ENCODE measurements at places on chromosomes 5 and 9.

DNA sequence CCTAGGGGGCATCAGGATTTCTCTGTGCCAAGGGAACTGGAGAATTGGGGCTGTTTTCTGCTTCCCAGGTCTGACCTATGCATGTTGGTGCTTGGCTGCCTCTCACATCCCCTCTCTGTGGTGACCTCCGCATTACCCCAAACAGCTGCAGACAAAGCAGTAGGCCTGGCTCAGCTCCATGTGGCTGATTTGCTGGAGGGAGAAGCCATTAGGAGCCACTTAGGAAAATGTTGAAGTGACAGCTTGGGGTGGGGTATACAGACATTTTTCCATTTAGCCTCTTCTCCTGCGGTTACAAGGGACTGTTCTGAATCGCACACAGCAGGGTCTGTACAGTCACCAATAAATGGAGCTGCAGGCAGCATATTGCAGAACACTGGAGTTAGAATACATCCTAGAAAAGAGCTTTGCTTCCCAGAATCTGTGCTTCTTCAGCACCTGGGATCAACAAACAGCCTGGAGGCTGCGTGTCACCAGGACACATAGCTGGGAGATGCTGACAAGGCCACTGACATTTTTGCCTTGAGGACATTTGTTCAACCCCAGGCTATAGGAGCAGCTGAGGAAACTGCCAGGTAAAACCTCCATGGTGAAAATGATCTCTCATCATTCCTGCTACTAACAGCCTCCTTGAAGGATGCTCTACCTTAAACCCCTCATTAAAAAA is 335.3 kb downstream of the DIRAS2 start:
- DNase-seq = no peak

GRCh38 chr5:162550236-162550635 is 482.7 kb downstream of the GABRG2 start:
- no peak for DNase-seq

GRCh38 chr5:5316334-5316733 is 106.1 kb upstream of the ICE1 start:
- DNase-seq = no peak

GRCh38 chr9:136958898-136959850 is 7.1 kb downstream of the LCN12 start:
- DNase-seq = no peak

DNA sequence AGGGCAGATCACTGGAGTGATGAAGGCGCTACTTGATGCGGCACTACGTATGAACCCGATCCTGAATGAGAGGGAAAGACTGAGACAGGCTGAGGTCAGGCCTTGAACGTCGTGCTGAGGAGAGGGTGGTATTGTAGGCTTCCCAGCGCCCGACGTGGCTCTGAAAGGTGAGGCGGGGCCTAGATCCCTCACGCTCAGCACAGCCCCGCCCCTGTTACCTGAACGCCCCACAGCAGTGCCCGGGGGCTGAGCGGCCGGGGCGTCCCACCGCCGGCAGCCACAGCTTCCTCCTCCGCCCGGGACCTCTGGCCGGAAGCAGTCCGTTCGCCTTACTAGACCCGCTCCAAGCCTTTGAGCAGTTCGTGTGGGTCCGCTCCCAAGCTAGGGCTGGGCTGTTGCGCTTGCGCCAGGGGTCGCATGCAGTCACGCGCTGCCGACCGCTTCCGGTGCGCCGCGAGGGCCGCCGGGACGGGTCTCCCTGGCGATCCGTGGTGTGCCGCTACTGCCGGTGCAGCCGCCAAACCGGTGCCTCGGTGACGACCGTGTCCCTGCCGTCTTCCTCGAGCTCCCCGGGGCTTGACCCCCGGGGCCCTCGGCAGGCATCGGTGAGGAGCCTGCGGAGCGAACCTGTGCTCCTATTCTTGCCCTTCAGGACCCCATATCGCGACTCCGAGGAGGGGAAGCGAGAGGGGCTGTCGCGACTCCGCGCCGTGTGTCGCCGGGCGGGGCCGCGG is at the start of the genes HMGXB3 and TIGD6:
Gene HMGXB3, plus strand, starts transcription at position 484 of the 734 bp plus-strand sequence. CDS start 4,114 bp downstream, outside the sequence.
Gene TIGD6, minus strand, starts transcription at position 399 of the 734 bp plus-strand sequence. CDS start 4,306 bp downstream, outside the sequence.
- DNase-seq = peak; percentile 91

DNA sequence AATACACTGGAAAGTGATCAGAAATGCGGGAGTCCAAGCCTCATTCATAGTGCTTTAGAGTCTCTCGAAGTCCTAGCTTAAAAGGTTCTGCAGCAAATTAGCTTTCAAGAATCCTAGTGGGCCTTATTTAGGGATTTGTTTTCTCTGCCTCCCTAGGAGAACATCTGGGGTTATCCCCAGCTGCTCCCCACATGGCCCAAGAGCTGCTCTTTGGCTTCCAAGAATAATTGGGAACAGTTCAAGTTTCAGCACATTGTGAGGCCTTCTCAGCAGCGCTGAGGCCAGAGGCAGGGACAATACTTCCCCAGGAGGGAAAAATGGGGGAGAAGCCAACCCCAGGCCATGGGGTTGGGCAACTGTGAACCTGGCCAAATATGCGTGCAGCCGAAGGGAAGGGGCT is 108.7 kb downstream of the LIFR start:
- DNase-seq = no peak

GRCh38 chr9:130039528-130040147 is 3.4 kb downstream of the FNBP1 start:
- DNase-seq = no peak

GRCh38 chr5:135457424-135458071 is 5.4 kb upstream of the TIFAB start:
- DNase-seq = peak; percentile 18

All from NCI-H774 (cell line).